Esophagus squamous epithelium (tissue), 5 donors: ENCODE measurements at places on chromosomes 3 and 15.

DNA sequence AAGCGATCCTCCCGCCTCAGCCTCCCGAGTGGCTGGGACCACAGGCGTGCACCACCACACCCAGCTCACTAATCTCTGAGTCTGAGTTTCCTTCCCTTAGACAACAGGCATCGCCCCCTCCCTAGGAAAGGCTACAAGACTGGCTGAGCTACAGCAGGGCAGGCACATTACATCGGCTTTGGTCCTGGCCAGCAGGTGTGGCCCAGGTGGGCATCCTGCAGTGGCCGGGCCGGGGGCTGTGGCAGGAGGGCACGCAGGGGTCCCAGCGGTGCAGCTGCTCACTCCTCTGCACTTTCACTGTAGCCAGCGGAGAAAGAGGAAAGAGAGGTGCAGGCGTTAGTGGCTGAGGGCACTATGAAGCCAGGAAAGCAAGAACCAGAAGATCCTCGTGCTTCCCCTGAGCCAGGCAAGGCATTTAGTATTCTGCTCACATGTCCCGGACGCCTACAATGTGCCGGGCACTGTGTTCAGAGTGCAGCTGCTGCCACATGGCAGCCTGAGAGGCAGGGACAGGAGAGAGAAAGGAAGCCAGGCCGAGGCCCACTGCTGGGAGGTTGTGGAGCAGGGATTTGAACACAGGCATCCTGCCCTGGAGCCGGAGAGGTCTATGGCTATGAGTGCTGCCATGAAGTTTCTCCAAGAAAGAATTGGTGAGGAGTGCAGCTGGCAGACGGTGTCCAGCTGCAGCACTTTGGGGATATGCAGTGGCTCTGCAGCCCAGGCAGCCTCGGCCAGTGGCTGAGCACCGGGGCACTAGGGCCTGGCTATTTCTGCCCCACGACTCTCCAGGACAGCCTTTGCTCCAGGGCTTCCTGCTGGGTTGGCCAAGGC, 22.3 kb downstream of the GRIP2 start:
- no peak for DNase-seq

GRCh38 chr3:13931172-13931571, 51.3 kb upstream of the WNT7A start:
- no peak for DNase-seq

GRCh38 chr3:13132281-13132680, 59.1 kb upstream of the IQSEC1 start:
- no peak for DNase-seq

- DNase-seq, result no peak
Observed at GRCh38 chr15:62301993-62302675, 137.0 kb upstream of the C2CD4B start.

- DNase-seq, result no peak
Observed at GRCh38 chr3:151009430-151009829, 36.9 kb upstream of the CLRN1 start.

DNA sequence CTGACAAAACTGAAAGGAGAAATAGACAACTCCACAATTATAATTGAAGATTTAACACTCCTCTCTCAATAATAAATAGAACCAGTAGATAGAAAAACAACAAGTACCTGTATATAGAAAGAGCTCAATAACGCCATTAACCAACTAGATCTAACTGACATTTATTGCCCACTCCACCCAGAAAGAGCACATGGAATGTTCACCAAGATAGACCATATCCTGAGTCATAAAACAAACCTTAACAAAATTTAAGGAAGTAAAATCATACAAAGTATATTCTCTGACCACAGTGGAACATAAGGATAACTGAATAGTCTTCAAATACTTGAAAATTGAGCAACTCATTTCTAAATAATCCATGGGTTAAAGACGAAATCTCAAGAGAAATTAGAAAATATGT, 25.1 kb downstream of the KBTBD12 start:
- DNase-seq, result no peak

DNA sequence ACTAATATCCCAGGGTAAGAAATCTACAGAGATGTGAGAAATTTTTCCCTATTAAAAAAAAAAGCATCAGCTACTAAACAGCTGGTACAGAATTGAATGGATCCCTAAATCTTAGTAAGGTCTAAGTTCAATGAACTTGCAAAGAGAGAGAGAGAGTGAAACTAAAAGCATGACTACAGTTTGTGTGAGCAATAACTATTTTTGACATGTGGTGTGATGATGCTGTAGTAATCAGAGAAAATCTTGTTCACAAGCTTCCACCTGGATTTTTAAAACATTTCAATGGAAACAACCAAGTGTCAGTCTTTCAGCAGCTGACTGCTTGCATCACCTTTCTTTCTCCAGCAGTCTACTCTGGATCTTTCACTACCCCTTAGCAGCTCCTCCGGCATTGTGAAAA, 45.2 kb upstream of the ABI3BP start:
- no peak for DNase-seq

DNA sequence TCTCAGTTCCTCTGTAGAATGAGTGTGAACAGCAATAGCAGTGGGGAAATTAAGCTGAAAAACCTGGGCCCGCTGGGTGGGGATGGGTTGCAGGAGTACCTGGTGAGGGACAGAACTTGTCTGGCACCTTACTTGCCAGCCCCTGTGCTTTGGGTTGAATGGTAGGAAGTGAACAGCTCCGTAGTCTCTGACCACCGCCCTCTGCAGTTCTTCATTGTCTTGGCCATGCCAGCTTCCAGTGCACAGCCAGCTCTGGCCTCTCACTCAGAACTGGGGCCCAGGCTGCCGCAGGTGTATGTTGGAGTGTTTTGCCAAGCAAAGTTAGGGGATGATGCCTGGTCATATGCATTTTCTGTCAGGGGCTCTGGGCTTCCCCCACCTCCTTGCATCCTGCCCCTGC, 14.0 kb upstream of the CHST14 start:
- DNase-seq, result no peak

GRCh38 chr3:88010810-88011209, 48.0 kb downstream of the CGGBP1 start:
- no peak for DNase-seq

GRCh38 chr3:144151983-144152382, 180.4 kb downstream of the DIPK2A start:
- no peak for DNase-seq

- DNase-seq, result no peak
Observed at GRCh38 chr3:195869413-195870001, 38.8 kb downstream of the TNK2 start.

- no peak for DNase-seq
Observed at GRCh38 chr3:156983559-156983958, 157.4 kb downstream of the LEKR1 start.

- no peak for DNase-seq
Observed at GRCh38 chr15:60704717-60705116, 225.8 kb upstream of the ICE2 start.

DNA sequence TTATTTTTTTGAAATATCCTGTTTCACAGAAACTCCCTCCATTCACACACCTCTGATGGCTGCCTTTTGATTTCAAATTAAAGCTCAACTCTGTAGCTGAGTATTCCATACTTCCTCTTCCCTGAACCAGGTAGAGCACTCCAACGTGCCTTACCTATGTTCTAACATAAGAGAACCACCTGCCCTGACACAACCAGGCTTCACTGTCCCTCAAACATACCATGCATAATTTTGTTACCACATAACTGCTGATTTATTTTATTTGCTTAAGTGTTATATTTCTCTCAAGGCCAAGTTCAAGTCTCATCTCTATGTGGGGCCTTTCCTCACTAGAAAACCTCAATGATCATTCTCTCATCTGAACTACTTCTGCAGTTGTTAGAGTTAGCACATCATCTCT, 209.7 kb downstream of the P3H2 start:
- DNase-seq, result no peak

GRCh38 chr3:39166932-39167532, 13.6 kb upstream of the CSRNP1 start:
- DNase-seq, result no peak

GRCh38 chr15:33218071-33218491, 23.6 kb upstream of the FMN1 start:
- DNase-seq, result no peak

DNA sequence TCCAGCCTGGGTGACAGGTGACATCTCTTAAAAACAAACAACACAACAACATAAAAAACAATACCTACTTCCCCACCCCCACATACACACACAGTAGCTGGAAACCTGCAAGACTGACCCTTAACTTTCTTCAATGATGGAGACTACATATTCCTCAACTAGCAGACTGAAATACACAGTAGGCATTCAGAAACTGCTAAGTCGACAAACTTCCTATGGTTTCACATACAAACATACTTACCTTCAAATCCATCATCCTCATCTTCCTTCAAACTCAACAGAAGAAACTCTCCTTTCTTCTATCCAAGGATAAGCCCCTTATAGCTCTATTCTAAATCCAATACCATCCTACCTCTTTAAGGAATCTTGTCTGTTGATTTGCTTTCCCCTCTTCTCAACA, 30.6 kb downstream of the DCUN1D1 start:
- no peak for DNase-seq

DNA sequence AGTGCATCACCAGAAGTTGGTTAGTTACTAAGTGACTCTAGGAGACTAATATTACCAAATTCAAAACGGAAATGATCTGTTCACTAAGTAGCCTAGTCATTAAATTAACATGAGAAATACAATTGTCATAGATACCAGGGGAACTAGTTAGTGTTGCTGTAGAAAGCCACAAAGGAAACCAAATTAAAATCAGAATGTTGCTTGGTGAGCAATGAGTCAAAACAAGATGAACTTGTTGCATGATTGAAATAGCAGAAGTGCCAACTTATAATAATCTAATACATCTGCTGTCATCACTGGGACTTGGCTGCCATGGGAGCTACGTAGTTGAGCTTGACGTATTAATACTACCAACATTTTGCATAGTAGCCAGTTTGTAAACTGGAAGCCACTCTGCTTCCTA, 458.1 kb downstream of the DIPK2A start:
- no peak for DNase-seq

GRCh38 chr15:57298843-57299550, 77.3 kb upstream of the CGNL1 start:
- no peak for DNase-seq

GRCh38 chr3:51191768-51192167, 193.3 kb upstream of the MANF start:
- no peak for DNase-seq

DNA sequence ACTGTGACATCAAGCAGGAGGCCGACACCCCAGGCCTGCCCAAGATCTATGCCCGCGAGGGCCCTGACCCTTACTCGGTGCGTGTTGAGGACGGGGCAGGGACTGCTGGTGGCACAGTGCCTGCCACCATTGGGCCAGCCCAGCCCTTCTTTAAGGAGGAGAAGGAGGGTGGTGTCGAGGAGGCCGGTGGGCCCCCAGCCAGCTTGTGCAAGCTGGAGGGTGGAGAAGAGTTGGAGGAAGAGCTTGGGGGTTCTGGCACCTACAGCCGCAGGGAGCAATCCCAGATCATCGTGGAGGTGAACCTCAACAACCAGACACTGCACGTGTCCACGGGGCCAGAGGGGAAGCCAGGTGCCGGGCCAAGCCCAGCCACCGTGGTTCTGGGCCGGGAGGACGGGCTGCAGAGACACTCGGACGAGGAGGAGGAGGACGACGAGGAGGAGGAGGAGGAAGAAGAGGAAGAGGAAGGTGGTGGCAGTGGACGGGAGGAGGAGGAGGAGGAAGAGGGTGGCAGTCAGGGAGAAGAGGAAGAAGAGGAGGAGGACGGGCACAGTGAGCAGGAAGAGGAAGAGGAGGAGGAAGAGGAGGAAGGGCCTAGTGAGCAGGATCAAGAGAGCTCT, 5.4 kb downstream of the ZBTB47 start:
- no peak for DNase-seq

GRCh38 chr3:22245811-22246583, 495.0 kb upstream of the ZNF385D start:
- no peak for DNase-seq

- no peak for DNase-seq
Observed at GRCh38 chr3:23953523-23953922, 8.4 kb downstream of the NR1D2 start.

DNA sequence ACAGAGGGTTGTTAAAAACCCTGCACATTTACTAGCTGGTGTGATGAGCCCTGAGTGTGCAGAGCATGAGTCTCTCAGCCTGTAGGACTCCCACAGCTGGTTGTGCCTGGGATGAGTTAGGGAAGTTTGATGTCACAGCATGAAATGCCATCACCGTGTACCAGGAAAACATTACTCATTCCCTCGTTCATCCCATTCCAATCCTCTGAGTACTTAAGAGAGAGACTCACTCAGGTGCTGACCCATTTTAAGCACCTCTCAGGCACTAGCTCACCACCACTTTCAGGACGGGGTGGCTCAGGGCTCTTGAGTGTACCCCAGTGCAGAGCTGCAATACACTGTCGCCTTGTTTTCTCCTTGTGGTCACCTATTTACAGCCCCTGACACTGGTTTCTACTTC, 18.7 kb downstream of the MGLL start:
- no peak for DNase-seq

DNA sequence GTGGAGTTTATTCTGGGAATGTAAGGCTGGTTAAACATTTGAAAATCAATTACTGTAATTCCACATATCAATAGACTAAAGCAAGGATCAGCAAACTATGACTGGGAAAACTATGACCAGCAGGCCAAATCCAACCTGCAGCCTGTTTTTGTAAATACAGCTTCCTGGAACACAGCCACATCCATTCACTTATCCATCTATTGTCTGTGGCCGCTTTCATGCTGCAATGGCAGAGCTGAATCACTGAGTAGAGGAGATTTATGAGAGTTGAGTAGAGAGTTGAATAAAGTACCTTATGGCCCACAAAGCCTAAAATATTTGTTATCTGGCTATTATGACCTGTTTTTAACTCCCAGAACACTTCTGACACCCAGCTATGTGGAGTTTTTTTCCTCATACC, 12.2 kb downstream of the MYLK start:
- DNase-seq, result no peak

GRCh38 chr3:64268926-64269325, 43.7 kb upstream of the PRICKLE2 start:
- no peak for DNase-seq

DNA sequence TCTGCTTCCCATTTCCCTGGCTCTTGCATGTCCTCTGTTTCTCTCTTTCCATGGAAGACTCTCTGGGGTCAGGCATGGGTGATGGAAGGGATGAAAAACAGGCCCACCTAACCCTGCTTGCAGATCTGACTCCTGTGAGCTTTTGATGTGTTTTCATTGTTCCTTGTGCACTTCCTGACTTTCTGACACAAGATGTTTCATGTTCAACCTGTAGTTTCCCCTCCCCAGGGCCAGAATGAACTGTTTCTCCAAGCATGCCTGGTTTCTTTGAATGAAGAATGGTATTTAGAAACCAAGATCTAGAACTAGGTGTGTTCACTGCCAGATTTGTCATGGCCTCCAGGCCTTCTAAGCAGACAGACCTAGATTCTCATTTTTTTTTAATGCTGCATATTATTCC, 36.1 kb upstream of the CRTC3 start:
- DNase-seq, result no peak

DNA sequence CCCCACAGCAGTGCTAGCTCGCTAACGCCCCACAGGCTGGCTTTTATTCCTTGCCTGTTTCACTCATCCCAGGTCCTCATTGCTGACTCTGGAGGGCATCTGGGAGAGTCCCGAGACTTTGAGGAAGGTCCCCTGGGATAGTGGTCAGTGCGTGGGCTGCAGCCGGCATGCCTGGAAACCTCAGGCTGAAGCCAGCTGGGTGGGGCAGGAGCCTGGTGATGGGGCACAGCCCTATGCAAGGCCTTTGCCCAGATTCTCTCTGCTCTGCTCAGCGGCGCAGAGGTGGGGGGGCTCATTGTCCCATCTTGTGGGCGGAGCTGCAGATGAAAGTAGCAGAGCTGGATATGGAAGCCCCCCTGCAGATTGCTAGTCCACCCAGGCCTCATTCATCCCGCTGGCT, 55.7 kb upstream of the SMAD6 start:
- DNase-seq, result no peak

- no peak for DNase-seq
Observed at GRCh38 chr3:190863119-190863465, 598 bp upstream of the GMNC start.
